ENCODE measurements at places on chromosomes 1 and 21.
A peak's percentile ranks its signal among the peaks of the same experiment; 100 is the strongest.

- no peak for DNase-seq
These were observed 7.6 kb upstream of the CD1A start for GRCh38 chr1:158246650-158247049.

DNA sequence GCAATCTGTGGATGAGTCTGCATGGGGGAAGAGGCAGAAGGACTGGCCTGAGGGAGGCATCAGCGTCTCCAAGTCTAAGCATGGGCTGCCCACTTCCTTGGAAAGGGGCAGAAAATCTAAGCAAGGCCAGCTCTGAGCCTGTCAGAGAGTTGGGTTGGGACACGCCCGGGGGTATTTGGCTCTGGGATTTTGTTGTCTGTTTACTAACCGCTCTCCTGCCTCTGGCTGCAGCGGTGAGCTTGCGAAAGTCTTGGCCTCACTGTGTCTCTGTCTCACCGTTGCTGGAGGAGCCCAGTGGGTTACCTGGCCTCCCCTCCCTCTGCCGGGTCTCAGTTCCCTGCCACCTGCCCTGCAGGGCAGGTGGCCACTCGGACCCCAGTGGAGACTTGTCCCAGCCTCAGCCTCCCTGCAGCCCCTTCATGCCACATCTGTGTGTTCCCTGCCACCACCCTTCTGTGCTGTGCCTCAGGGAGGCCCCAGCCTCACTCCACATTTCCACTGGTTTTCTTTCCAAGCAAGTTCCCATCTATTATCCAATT is 33.7 kb downstream of the EDN2 start:
- no peak for DNase-seq

- no peak for DNase-seq
These were observed 93.4 kb upstream of the FMN2 start for GRCh38 chr1:239998312-239998649.

GRCh38 chr1:52403566-52404115 is 582 bp downstream of the ORC1 start:
- DNase-seq, result peak; percentile 3

DNA sequence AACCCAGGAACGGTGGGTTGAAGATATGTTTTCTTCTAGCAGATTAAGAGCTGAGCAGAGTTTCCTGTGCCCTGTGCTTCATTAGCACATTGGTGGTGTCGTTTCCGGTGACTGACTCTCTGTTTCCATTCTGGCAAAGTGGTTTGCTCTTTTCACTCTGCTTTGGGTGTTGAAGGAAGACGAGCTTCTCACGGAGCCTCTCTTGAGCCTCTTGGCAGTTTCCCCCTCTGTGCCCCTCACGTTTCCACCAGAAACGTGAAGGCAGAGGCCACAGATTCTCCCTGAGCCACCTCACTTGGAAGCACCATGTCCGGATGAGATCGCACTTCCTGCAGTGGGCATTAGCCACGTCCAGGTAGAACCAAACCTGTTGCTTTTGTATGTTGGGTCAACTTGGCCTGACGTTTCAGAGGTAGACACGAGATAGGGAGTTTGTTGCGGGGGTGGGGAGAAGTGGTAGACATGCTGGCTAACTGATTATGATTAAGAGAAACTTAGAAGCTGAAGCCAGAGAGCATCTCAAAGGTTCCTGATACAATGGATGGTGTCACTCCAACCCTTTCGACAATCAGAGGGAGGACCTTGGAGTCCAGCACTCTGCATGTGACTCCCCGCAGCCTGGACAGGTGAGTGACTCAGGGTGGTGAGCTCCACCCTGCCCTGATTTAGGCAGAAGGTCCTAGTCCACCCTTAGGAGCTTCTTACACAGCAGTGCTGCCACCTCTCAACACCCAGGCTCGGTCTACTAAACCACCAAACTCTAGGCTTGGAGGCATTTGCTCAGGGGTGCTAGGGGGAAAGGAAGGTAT is at the start of gene LAX1:
Gene LAX1, plus strand, starts transcription at position 155 of the 809 bp plus-strand sequence. Its CDS starts 383 bp downstream, at position 538.
- peak; percentile 63 for DNase-seq

DNA sequence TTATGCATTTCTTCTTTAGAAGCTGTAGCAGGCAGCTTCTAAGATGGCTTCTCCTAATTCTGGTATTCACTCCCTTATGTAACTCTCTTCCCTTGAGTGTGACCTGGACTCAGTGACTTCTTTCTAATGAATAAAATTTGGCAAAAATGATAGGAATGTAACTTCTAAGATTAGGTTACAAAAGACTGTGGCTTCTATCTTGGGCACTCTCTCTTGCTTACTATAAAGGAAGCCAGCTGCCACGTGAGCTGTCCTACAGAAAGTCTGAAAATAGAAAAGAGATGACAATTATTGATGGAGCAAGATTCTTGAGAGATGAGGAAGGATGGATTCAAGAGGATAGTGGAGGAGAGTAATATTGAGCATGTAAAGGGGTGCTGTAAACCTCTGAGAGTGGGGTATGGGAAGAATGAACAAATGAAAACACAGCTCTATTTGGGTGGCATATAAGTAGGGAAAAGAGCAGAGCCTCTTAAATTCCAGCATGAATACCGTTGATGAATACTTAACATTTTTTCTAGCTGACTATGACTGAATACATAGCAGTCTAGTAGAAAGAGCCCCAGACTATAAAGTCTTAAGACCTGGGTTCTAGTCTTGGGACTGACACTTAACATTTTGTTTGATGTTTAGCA is 5.5 kb downstream of the TSEN15 start:
- no peak for DNase-seq

- DNase-seq, result no peak
These were observed 16.1 kb downstream of the UTP11 start for GRCh38 chr1:38028671-38029070.

- DNase-seq, result no peak
These were observed 144.8 kb downstream of the NR5A2 start for GRCh38 chr1:200172311-200172710.

GRCh38 chr1:87951852-87952251 is 623.2 kb downstream of the LMO4 start:
- DNase-seq, result no peak

DNA sequence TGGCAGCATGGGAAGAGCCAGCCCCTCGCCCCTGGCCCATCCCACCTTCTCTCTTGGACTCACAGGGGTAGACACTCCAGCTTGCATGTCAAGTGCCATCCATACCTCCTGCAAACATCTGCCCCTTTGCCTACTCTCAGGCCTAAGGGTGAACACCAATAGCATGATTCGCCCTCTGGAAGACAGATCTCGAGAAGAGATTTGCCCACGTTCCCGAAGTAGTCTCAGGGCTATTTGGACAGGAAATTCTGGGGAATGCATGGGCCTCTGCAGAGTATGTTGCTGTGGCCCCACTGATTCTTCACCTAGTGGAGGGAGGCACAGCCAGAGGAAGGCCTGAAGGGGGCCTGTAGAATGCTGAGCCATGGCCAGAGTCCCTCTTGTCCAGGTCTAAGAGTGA is 29.8 kb upstream of the DNASE2B start:
- DNase-seq, result no peak

- no peak for DNase-seq
These were observed 32.6 kb downstream of the LHX8 start for GRCh38 chr1:75166821-75167220.

- DNase-seq, result no peak
These were observed 130.3 kb upstream of the PLXNA2 start for GRCh38 chr1:208374391-208374941.

DNA sequence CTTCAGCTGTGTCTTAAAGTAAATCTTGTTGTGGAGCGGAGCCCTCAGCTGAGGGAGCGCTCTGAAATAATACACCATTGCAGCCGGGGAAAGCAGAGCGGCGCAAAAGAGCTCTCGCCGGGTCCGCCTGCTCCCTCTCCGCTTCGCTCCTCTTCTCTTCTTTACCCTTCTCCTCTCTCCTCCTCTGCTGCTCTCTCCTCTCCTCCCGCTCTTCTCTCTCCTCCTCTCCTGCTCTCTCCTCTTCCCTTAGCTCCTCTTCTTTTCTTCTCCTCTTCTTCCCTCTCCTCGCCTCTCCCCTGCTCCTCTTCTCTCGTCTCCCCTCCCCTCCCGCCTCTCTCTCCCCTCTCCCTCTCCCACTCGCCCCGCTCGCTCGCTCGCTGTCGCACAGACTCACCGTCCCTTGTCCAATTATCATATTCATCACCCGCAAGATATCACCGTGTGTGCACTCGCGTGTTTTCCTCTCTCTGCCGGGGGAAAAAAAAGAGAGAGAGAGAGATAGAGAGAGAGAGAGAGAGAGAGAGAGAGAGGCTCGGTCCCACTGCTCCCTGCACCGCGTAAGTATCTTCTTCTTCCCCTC is at the start of gene PROX1:
Gene PROX1, plus strand, starts transcription at position 47 of the 580 bp plus-strand sequence. CDS start 8,563 bp downstream, outside the sequence.
- no peak for DNase-seq

- DNase-seq, result no peak
These were observed 47.9 kb upstream of the LAX1 start for GRCh38 chr1:203717120-203717519.

GRCh38 chr1:20896826-20897225 is 109.7 kb upstream of the HP1BP3 start:
- DNase-seq, result no peak

GRCh38 chr1:119747451-119747850 is 21.3 kb downstream of the HMGCS2 start:
- no peak for DNase-seq

GRCh38 chr21:44923480-44924084 is 2.9 kb upstream of the ITGB2 start:
- no peak for DNase-seq

DNA sequence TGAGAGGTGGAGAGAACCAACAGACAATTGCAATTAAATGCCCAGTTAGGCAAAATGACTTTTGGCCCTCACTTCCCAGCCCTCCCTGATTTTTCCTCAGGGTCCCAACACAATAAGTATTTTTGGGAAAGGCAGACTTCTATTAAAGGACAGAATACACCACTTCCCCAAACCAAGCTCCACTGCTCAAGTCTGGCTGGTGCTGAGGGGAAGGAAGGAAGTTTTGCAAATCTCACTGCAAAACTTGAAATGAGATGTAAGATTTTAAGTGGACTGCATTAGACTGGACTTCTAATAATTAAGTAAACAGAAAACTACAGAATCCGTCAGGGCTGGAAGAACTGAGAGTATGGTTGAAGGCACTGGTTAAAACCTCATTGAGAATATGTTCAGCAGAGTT is 32.2 kb upstream of the CD1D start:
- DNase-seq, result no peak

GRCh38 chr1:247077876-247078257 is 744 bp downstream of the ZNF670 start:
- DNase-seq, result no peak

DNA sequence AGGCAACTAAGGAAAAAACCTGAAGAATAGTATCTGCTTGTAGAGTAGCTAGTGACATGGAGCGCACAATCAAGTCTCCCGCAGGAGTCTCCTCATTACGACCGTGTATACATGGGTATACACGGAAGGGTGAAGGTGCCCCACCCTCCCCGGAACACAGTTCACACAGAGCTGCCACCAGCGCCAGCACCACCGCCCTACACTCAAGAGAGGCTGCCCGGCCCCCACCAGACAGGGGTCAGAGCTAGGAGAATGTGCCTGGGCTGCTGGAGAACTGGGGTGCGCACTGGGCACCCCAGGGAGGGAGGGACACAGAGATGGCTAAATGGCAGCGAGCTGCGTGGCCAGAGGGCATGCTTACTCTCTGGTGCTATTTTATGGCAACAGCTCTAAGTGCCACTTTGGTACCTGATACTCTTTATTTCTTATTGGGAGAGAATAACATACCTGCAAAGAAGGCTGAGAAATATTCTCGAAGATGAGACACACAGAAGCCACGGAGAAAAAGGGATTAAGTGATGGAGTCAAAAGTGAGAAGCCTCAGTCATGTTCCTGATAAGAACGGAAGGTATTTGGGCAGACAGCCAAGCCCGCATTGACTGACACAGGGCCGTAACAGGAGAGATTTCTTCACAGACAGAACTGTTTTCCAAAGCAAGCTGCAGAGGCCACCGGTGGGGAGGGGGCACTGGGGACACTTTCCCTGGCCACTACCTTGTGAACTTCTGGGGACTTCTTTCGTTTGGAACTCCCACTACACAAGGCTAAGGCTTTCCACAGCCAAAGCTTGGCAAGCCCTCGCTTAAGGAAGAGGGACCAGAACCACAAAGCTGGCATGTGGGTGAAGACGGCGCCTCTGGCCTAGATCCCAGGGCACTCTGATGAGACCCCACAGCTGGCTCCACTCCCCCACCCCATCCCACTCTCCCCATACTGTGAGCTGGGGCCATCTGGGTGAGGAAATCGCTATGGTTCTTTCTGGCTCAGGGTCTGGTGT is 108.0 kb downstream of the PGBD5 start:
- no peak for DNase-seq

- no peak for DNase-seq
These were observed 22.6 kb downstream of the FMO5 start for GRCh38 chr1:147202576-147202975.

DNA sequence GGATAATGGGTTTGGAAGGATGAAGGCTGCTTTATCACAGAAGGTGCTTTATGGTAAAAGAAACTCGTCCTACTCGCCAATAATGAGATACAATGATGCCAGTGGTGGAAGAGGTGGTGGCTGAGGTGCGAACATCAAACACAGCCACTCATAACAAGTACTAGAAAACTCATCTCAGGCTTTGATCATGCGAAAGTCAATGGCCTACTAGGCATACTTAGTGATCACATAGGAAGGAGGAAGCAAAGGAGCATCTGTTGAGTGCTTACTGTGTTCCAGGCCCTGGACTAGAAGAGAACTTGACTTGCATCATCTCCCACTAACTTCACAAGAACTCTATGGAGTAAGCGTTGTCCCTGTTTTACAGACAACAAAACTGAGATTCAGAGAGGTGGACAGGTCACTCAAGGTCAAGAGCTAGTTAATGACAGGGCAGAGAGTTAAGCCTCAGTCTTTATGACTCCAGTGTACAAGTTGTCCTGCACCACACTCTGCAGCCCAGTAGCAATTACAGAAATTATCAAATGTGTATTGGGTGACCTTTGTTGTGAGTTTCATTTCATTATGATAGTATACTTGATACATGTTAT is 33.6 kb downstream of the RUNX1 start:
- no peak for DNase-seq

DNA sequence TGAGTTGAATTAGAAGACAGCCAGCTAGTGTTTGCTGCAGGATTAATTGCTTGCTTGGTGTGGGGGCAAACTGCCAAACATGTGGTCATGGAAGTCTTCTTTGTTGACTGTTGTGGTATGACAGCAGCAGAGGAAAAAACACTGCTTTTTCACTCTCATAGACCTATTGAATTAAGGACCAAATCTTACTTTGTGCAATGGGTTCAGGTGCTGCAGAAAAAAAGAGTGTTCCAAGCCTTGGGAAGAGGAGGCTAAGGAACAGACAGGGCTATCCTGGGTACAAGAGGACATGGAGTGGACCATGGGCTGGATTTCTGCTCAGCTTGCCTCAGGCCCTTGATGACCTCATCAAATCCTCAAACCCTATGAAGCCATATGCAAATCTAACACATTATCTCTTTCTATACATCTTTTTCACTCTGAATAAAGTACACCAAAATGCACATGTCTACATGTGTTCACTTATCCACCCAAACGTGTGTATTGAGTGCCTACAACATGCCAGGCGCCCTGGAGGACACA is 61.5 kb downstream of the SIPA1L2 start:
- no peak for DNase-seq

DNA sequence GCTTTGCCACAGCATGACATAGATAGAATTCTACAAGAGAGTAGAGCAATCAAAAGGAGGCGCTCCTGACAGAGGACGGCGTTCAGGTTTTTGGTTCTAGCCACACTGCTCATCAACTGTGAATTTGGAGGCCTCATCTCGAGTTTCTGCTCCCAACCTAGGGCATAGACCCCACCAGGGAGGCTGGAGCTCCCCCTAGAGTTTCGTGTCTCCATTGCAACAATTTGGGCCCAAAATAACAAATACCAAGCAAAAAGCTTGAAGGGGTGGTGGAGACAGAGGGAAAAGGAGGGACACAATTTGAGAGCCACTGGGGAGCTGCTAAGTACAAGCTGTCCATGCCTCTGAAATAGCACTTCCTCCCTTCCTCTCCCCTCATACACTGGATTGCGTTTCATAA is 297.0 kb downstream of the GPATCH2 start:
- no peak for DNase-seq

- DNase-seq, result no peak
These were observed 252.5 kb downstream of the SIPA1L2 start for GRCh38 chr1:232377494-232377770.
